Skin of body (tissue), 3 donors: ENCODE measurements at places on chromosomes 12 and 14. TPM values are rescaled to one million over a fixed set of nuclear protein-coding genes. Genes with fewer than 3 reads are reported as not detected.

GRCh38 chr14:31969699-31970240 lies 107.3 kb upstream of the ARHGAP5 start:
- no peak for DNase-seq

DNA sequence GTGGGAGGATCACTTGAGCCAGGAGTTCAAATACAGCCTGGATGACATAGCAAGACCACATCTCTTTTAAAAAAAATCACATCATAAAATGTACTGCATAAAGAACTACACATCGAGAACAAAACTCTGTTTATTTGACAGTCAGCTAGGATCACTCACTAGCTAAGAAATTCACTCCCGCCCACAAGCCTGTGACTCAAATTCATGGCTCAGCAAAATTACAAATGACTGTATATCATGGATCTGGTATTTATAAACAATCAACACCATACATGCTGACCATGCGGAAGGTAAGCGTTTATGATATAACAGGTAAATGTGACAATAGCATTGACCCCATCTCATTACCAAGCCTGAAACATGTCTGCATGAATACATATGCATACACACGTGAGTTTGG lies 206.5 kb downstream of the EFCAB11 start:
- no peak for DNase-seq

DNA sequence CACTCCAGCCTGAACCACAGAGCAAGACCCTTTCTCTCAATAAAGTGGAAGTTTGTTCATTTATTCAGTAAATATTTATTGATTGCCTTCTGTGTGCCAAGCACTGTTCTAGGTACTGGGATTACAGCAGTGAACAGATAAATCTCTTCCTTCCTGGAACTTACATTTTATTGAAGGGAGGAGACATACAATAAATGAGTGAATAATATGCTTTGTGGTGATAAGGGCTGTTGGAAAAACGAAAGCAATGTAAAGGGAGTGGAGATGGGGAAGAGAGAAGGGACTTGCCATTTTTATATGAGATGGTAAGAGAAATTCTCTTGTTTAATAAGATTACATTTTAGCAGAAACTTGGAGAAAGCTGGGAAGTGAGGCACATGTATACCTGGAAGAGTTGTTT lies 1.6 kb downstream of the GSKIP start:
- DNase-seq: no peak

- no peak for DNase-seq
These were observed 14.9 kb downstream of the RAB35 start for GRCh38 chr12:120101617-120102016.

DNA sequence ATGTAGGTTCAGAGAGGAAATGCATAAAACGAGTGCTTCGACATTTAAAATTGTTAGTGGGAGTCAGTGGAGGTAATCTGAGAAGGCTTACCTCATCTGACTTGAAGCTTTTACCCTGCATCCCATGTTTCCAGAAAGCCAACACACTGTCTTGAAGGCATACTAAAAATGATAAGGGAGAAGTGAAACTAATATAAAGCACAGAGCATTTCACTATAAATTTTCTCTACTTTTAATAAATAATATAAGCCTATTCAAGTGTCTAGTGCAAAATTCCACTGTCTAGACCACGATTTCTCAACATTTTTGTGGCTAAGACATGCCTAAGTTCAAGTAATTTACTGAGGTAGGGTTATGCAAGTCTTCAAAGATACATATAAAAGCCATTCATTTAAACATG lies 29.1 kb upstream of the CDKL1 start:
- DNase-seq: no peak

DNA sequence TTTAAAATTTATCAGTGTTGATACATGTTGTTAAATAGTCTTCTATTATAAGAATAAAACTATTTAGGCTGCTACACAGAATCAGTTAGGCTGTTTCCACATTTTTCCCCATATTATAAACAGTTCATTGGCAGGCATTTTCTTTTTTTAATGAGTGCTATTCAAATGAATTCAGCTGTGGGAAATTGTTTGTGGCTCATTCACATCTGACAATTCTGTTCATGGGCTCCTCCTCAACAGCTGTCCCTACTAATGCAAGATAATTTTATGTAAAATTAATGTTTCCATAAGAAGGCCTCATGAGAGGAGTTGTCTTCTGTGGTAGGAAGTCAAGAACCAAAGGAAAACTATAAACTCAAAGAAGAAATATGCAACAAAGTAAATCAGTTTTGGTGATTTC lies 218.0 kb downstream of the PPFIA2 start:
- DNase-seq: no peak

DNA sequence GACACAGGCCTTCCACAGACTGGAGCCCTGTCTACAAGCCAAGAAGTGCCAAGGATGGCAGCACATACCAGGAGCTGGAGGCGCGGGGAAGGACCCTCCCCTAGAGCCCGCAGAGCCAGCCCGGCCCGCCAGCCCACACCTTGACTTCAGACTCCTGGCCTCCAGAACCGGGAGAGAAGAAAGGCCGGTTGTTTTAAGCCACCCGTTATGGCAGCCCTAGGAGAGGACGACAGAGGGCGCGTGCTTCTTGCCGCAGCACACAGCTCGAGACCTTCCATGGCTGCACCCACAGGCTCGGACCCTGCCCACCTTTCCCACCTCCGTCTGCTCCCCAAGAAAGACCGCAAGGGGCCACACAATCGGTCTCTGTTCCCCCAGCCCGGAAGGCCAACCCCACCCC lies 53.7 kb downstream of the RNF34 start:
- no peak for DNase-seq

DNA sequence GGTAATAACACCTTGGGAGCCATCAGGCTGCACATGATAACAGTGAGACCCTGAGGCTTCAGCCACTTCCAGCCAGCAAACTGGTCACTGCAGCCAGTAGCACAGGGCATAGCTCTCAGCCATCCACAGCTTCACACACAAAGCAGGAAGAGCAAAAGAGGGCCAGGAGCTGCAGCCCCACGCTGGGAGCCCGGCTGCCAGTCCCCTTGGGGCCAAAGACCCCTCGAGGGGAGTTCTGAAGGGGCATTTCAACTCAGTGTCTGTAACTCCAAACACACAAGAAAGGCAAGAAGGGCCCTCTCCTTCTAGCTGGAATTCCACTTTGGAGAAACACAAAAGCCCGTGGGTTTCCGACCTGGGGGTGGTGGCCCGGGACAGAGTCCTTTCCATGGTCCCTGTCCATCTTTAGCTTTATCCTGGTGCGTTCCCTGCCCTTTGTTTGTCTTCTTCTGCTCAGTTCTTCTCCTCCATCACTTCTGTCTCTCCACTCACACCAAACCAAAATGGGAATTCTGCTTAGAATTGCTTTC lies 151.8 kb upstream of the FKBP4 start:
- DNase-seq: no peak

- DNase-seq: peak; percentile 96
These were observed 57.5 kb upstream of the TMCC3 start for GRCh38 chr12:94707892-94708291.

- DNase-seq: no peak
These were observed 66.3 kb downstream of the ZNF664 start for GRCh38 chr12:124039276-124039675.

DNA sequence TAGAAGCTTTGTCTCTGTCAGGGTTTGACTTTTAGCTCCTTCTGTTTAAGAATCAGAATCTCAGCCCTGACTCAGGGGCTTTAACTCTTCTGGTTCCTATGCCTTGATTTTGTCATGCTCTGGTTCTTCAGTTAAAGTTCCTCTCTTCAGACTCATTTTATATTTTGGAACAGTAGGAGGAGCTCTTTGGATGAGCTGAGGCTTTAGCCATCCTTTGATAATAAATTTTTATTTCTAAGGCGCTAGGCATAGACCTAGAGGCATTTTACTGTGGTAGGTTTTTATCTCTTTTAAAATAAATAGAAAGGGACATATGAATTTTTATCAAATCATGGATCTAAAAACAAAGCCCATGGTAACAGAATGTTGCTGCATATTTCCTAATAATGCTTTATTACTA lies 51.7 kb downstream of the ATP23 start:
- no peak for DNase-seq

DNA sequence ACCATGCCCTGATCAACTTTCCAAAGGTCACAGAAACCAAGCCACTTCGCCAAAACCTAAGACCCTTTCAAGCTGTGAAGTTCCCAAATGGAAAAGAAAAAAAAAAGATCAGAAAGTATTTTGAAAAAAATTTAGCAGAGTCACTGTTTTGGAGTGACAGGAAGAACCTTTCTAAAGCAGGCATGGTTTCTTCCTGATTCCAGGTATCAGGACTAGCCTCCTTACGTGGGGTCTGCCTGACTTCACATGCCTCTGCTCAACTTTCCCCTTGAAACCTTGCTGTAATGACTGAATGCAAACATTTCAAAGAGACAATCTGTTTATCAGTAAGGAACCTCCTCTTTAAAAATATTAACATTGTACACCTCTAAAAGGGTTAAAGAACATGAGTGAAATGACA lies 9.5 kb downstream of the CORO1C start:
- no peak for DNase-seq

SHMT2 gene
- total RNA-seq: 48.8 TPM

LRRC9 gene
- total RNA-seq: 0.30 TPM

BBOF1 gene
- 11.2 TPM for total RNA-seq

KCNC2 gene
- total RNA-seq: 0.20 TPM

ADAMTS20 gene
- total RNA-seq: 0.10 TPM

SMIM41 gene
- not detected for total RNA-seq

CFAP54 gene
- 1.8 TPM for total RNA-seq
